ENCODE measurements at places on chromosomes 7 and 10. TPM values are rescaled to one million over a fixed set of nuclear protein-coding genes. Genes with fewer than 3 reads are reported as not detected.

GRCh38 chr10:70315276-70315675 lies 31.5 kb upstream of the NPFFR1 start:
- no peak for DNase-seq

- DNase-seq = no peak
Observed at GRCh38 chr10:36676756-36677430, 448.5 kb upstream of the ANKRD30A start.

CALHM3 gene
- 0.16 TPM for total RNA-seq

GRCh38 chr7:75639071-75639885 lies 99.5 kb downstream of the HIP1 start:
- DNase-seq = no peak

DNA sequence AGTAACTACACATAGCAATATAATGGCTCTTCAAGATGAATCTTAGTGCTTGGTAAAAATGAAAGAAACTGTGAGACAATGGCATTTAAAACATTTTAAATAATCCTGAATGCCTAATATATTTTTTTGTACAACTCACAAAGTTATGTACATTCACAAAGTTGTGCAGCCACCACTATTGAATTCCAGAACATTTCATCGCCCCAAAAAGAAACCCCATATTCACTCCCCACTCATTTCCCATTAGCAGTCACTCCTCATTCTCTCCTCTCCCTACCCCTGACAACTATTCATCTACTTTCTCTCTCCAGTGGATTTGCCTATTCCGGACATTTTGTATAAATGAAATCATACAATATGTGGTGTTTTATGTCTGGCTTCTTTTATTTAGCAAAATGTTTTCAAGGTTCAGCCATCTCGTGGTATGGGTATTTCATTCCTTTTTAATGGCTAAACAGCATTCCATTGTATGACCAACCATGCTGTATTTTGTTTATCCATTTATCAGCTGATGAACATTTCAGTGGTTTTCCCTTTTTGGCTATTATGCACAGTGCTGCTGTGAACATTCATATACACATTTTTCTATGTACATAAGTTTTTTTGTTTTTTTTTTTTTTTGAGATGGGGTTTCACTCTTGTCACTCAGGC lies 34.7 kb downstream of the ENTPD7 start:
- DNase-seq = no peak

DNA sequence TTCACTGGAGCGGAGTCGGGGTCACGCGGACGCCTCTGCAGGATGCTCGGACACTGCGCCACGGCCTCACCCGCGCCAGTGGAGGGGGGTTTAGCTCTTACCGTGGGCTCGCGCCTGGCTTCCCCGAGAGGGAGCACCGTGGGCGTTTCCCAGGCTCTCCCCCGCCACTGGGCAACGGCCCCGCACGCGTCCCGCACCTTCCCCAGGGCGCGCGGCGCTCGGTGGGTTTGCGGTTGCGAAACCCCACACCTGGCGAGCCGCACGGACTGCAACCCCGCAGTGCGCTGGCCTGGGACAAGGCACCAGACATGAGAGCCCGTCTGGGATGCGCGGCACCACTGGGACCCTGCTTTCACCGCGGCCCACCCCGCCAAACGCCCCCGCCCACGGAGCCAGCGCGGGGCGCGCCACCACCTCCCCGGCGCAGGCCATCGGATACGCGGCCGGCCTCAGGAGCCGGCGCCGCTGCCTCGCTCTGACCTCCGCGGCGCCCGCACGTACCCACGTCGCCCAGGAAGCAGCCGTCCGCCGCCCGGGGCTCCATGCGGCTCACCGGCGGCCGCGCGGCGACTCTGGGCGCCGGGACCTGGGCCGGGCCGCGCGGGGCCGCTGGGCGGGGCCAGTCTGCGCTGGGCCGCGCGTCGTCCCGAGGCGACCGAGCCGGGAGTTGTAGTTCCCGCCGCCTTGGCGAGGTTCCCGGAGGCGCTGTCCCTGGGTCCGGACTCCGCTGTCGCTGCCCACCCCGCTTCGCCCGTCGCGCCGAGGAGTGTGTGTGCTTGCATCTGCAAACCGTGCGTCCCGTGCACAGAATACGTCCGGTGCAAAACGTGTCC lies at the start of gene ASB13:
Gene ASB13, minus strand, starts transcription at position 588 of the 833 bp plus-strand sequence. Its CDS starts 44 bp downstream, at position 544.
- no peak for DNase-seq

C7orf57 gene
- total RNA-seq = not detected

- no peak for DNase-seq
Observed at GRCh38 chr7:24192053-24192452, 91.9 kb upstream of the NPY start.

DNA sequence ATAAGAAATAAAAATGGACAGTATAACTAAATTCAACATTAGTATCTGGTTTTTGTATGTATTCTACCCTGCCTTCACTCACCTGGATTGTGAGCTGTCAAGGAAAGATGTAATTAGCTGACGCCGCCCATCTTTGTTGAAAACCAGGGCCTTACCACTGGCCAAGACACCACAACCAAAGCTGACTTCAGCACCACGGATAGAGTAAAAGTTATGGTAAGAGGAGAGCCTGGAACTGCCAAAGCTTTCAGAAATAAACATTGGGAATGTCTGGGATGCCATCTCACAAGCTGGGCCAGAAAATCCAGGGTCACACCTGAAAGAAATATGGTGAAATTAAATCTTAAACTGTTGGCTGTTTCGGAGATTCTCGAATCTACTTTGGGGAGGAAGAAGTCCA lies 190.1 kb upstream of the SLC26A5 start:
- DNase-seq = no peak

DNA sequence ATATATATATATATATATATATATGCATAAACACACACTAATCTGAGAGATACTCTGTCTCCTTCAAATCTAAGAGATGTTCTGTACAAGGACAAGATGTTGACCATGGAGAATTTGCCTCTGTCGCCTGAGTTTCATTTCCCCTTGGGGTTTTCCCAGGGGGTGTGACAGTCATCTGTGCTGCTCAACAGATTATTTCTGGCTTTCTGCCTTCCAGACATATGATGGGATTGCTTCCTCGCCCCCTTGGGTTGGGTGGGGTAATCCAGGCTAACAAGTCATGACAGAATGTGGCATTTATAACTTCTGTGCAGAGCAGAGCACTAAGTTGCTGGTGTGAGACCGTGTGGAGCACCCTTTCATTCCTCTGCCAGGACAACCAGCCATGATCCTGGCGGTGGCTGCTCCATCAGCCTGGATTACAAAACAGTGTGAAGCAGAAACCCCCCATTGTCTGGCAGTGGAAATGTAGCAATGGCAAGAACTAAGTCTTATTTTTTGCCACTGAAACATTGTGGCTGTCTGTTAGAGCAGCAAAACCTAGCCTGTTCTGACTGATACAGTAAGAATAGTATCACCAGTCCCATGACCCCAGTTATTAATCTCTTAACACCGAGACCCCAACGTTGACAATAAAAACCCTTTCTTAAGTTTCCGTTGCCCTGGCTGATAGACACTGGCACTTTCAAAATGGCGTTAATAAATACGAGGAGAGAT lies 13.7 kb upstream of the USP6NL start:
- DNase-seq = peak; percentile 56

GRCh38 chr7:85565276-85565675 lies 378.4 kb upstream of the SEMA3D start:
- no peak for DNase-seq

CPN1 gene
- total RNA-seq = 0.10 TPM

- DNase-seq = no peak
Observed at GRCh38 chr7:67652937-67653336, 656.3 kb downstream of the TYW1 start.

GPER1 gene
- total RNA-seq = 7.7 TPM

FZD8 gene
- 0.37 TPM for total RNA-seq

DNA sequence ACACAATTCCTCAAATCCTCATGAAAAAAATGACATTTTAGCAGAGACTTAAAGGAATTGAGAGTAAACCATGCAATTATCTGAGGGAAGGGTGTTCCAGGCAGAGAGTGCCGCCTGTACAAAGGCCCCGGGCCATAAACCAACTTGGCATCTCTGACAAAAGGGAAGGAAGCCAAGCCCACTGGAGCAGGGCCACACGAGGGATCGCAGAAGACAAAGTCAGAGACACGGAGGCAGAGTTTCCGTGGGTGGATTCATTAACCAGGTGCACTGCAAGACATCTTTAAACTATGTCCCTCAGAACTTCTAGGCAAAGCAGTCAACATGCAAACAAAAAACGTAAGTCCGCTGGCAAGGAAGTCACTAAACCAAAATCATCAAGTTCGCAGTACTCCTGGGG lies 92.0 kb downstream of the SFMBT2 start:
- DNase-seq = no peak

GRCh38 chr7:137975221-137975620 lies 26.7 kb downstream of the CREB3L2 start:
- no peak for DNase-seq

IFIT1B gene
- not detected for total RNA-seq

CPA1 gene
- total RNA-seq = 8.0 TPM

FBXL13 gene
- 0.16 TPM for total RNA-seq

- DNase-seq = no peak
Observed at GRCh38 chr7:140475747-140476333, 3.5 kb downstream of the MKRN1 start.

- DNase-seq = no peak
Observed at GRCh38 chr7:29140873-29141468, 5.4 kb downstream of the CPVL start.

GRCh38 chr7:128158370-128158769 lies 82.7 kb upstream of the LEP start:
- no peak for DNase-seq

- DNase-seq = no peak
Observed at GRCh38 chr10:112898540-112899390, 51.3 kb upstream of the TCF7L2 start.

DNA sequence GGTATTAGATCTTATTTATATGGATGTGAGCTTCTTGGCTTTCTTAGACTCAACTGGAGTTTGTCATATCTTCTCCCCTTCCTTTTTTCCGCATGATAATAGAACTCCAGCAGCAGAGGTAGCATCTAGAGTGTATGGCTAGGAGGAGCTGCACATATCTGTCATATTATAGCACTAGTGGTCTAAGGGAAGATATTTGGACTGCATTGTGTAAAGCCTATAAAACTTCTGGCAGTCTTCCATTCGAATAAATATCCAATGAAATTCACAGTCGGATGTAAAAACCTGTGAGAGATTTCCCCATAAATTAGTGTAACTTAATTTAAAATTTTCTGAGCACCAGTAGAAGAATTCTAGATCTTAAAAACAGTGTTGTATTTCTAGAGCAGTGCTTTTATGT lies 123.9 kb downstream of the PRKG1 start:
- DNase-seq = no peak

DNA sequence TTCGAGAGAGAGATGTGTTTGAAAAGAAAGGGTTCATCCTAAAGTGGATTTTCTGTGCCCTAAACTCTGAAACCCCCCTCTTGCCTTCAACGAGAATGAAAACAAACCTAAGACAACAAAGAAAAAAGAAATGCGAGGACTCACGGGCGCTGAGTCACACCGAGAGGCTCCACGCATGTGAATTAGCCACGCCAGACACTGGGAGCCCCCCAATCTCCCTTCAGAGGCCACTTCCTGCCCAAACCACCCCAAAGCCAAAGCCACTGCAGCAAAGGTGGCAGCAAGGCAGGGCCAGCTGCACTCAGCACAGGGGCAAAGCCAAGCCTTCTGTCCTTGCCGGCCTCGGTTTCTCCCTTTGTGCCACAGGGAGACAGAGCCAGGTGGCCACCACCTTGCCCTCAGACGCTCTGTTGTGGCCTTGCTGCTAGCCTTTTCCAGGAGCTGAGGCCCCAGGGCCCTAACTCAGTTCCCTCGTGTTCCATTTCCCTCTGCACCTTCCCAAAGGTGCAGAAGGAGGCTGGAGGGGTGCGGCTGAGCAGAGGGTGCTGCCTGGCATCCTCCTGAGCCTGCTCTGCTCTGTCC lies 93.3 kb downstream of the FAM53B start:
- DNase-seq = peak; percentile 36

- no peak for DNase-seq
Observed at GRCh38 chr10:44295644-44296241, 89.2 kb downstream of the CXCL12 start.

FAM237B gene
- total RNA-seq = not detected

- no peak for DNase-seq
Observed at GRCh38 chr7:132381742-132382472, 194.4 kb downstream of the PLXNA4 start.

DNA sequence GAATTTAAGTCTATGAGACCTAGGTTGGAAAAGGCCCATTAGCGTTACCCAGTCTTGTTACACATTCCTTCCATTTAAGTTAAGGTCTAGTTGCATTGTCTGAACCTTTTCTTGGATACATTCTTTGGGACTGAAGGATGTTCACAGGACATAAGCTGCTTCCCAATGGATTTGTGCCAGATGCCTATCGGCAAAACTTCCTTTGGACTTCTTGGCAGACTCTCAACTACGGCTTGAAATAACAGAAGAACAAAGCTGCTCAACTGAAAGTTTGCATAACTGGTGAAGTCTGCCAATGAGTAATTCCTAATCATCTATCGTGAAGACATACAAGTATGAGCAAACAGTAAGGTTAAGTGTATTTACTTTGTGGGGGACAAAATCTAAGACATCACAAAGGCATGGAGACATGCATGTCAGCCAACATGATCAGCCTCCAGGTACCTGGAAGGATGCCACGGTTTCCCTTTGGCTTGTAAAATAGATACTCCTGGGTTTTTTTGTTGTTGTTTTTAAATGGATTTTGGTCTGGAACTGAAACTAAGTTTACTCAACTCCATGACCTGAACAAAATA lies 35.4 kb downstream of the MALSU1 start:
- DNase-seq = no peak

GRCh38 chr7:98956469-98956868 lies 78.1 kb downstream of the TRRAP start:
- no peak for DNase-seq

TRIM50 gene
- total RNA-seq = not detected

GRCh38 chr10:104472505-104472904 lies 118.9 kb downstream of the CFAP58 start:
- no peak for DNase-seq

DNA sequence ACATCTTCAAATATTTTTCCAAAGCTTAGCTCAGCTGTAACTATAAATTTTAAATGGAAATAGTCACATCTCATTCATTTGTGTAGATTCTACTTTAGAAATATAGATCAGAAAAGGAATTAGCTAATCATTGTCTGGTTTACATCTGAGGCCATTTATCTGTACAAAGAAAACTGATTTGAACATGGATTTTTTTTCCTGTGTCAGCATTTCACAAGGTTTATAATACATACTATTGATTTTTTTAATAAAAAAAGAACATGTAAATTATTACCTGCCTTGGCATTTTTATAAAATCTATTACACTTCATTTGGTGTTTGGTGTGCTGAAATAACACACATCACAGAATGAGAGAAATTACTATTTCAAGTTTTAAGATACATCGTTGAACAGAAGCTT lies 3.5 kb upstream of the GPR37 start:
- DNase-seq = no peak

GRCh38 chr10:31644931-31645633 lies 283.5 kb downstream of the ARHGAP12 start:
- DNase-seq = no peak
